ENCODE measurements at places on chromosomes 3 and 15.

DNA sequence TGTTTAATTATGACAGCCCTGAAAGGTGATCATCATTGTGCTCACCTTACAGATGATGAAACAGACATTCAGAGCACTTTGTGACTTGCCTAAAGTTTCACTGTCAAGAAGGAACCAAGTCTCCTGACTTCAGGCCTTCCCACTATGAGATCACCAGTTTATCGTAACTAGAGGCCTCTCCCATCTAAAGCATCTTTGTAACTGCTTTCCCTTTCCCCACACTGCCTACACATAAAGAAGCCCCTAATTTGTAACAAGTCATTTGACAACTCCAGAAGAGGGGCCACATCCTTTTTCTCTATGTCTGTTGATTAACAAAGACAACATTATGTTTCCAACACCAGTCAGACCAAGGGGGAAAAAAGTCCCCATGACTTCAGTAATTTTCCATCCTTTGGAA lies 1.1 kb downstream of the KLHL6 start:
- no peak for DNase-seq

DNA sequence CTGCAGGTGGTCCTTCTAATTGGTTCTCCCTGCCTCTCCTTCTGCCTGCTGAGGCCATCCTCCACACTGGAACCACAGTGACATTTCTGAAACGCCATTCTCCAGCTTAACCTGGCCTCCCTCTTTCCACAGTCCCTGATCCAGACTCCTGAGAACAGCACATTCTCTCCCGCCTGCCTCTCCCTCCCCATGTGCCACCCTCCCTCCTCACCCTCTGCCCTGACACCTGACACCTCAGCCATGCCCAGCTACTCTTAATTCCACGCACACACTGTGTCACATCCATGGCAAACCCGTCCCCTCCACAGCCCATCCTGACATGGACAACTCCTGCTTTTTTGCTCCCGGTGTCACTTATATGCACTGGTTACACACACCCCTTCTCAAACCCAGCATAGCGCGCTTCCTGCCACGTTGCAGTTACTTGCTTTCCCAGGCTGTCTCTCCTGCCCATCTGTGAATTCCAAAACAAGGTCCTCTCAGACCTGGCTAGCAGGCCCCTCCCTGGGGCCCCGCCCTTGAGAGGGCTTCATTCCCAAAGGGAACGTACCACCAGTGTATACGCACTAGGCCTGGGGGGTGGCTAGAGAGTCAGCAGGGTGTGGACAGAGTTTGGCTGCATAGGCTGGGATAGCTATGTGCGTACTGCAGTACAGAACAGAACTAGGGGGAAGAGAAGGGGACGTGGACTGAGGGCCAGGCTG lies 92.7 kb upstream of the BLM start:
- DNase-seq: peak; percentile 44

GRCh38 chr3:174431717-174432116 lies 427.4 kb upstream of the NAALADL2 start:
- no peak for DNase-seq

DNA sequence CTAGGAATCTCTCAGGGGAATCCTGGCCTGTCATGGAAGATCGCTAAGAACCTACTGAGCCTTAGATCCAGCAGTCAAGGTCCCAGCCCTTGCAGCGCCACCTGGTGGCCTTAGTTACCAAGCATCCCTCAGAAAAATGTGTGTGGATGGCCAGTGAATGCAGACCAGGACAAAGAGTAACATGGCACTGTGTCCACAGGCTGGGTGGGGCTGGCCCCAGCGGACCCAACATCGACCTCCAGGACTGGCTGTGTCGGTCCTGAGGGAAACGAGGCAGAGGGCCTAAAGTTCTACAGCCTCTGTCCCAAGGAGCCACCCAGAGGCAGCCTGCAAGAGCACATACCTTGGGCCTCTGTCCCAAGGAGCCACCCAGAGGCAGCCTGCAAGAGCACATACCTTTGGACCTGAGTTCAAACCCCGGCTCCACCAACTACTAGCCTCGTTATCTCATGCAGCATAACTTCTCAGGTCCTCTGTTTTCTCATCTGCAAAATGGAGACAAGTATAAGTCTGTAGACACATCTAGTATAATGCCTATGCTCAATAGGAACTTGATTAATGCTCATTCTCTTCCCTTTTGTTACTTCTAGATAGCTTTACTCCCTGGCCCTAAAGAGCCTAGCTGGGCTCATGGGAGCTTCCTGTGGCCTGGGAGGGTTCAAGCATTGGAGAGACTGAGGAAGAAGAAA lies 57.5 kb upstream of the HERC1 start:
- DNase-seq: peak; percentile 65

DNA sequence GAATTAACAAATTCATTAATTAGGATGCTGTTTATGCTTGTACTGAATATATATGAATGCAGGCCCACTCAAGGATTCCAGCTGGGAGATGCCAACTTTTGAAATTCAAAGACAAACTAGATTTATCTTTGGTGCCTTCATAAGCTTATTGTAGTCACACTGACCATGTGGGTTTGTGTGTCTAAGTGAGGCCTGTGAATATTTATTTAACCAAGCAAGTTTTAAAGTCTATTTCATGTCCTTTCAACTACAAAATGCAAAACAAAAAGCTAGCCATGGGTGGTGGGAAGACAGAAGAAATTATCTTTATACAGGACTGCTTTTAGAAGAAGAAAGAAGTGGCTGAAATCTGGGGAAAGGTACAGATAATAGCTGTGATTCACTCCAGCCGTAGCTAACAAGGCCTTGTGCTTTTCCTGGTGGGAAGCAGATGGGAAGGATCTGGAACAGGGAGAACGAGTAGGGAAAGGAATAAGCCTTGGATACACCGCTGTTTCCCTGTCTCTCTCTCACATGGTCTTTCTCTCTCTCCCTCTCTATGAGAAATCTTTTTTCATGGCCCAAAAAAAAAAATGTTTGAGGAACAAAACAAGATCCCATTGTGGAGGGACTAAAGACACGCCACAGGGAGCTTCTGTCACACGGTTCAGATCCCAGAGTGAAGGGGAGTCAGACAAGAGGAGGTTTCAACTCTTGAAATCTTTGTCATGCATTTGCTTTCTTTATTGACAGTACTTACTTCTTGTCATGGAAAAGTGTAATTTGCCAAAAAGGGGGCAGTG lies 225.5 kb downstream of the RORA start:
- DNase-seq: no peak

GRCh38 chr15:32878342-32878741 lies 160.5 kb downstream of the GREM1 start:
- no peak for DNase-seq

DNA sequence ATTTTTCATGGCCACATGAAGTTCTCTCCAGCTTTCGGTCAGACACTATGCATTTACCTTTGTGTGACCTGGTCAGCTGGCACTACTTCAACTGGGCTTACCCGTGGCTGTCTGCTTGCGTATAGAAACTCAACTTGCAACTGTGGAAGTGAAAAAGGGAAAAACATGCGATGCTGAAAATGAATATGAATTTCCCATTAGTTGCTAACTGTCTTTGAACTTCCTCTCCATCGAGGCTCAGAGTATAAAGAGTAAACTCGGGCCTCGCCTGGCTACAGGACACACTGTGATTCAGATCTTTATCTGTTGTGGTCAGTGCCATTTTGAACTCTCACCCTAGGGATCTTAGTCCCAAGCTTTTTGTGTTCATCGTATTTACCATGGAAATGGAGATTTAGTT lies 26.8 kb downstream of the NFKBIZ start:
- no peak for DNase-seq

DNA sequence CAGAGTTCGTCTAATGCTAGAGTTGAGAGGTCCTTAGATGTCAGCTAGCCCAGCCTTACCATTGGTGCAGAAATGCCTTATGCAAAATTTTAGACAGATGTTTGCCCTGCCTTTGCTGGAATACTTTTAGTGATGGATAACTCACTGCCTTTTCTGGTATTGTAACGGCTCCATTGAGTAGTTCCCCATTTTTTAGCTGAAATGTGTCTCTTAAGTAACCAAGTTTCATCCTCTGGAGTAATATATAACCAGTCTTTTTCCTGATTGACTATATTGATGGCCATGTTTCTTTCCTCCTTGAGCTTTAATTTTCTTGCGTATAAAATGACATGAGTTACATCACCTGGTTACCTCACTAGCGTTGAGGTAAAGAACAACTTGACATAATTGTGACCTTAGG lies 45.0 kb downstream of the SNRK start:
- no peak for DNase-seq

DNA sequence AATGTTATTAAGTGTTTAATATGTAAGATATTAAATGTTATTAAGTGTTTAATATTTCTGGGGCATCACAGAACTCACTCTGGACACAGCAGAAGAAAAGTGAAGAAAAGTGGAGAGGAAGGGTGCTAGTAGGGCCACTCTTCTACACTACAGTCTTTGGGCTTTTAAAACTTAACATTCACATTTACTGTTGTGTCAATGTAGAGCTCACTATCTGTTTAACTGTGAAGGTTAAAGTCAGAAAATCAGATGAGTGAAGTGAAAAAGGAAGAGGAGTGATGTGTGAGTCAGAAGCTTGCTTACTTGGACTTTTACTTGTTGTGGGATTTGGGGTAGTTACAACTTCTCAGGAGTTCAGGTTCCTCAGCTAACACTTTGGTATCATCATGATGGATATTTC lies 145.3 kb upstream of the DNAJC19 start:
- DNase-seq: no peak

- no peak for DNase-seq
Measured at GRCh38 chr15:78365917-78366316, 25.8 kb downstream of the CRABP1 start.

DNA sequence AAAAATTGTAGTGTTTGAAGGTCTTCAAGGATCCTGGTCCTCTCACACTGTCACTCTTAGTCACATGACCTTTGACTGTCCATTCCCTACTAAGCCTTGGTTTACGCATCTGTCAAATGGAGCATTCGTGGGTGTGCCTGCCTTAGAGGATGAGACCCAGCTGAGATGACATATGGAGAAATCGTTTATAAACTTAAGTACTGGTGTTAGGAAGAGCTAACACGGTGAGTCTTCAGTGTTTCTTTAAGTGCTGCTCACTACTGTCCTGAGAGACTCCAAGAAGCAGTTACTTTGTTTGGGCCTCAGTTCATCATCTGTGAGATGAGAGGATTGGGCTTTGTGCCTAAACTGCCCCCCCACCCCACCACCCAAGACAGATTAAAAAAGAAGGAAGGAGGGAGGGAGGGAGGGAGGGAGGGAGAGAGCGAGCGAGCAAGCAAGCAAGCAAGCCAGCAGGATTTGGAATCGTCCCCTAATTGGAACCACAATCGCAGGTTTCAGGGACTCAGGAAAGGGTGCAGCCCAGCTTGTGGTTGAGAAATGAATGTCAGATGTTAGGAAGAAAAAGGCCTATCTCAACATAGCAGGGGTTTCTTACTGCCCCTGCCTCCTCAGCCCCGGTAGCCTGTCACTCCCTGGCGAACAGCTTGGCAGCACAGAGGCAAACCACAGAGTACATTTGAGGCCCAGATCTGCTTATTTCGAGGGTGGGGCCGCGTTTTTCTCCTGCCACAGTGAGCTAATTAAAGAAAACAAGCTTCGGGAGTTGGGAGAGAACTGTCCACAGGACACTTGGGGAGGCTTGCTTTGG lies 32.7 kb downstream of the SMAD3 start:
- peak; percentile 85 for DNase-seq

DNA sequence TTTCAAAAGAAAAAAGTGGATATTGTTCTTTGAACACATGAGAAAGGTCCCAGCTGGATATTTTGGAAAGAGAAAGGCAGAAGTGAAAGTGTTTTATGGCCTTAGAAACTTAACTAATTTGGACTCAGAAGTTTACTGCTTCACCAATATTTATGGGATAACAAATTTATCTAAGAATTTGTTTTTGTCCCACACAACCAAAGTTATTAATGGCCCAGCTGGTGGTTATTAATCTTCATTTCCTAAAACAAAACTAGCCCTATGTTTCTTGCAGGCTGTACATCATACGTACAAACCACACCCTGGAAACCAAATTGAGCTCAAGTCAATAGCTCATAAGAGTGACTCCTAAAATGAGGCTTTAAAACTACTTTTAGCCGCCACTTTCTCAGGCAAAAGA lies 372.9 kb upstream of the LMCD1 start:
- no peak for DNase-seq

DNA sequence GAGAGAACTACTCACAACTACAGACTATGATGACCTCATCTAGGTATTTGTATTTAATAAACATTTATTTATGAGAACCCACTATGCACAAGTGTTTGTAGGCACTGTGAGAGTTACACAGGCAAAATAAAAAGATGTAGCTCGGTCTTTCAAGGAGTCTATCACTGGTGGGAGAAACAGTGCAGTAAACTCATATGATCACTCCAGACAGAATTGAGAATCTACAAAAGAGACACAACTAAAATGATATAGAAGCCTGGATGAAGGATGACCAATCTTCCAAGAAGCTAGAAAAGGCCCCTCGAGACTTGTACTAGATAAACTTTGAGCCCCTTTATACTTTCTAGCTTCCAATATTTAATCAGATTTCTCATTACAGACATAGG lies 70.2 kb upstream of the ZBTB20 start:
- no peak for DNase-seq

GRCh38 chr3:170806141-170806540 lies 63.9 kb downstream of the RPL22L1 start:
- no peak for DNase-seq

GRCh38 chr3:152405915-152406802 lies 137.4 kb downstream of the MBNL1 start:
- DNase-seq: no peak

GRCh38 chr15:90082140-90082715 lies 20.0 kb downstream of the IDH2 start:
- DNase-seq: no peak

DNA sequence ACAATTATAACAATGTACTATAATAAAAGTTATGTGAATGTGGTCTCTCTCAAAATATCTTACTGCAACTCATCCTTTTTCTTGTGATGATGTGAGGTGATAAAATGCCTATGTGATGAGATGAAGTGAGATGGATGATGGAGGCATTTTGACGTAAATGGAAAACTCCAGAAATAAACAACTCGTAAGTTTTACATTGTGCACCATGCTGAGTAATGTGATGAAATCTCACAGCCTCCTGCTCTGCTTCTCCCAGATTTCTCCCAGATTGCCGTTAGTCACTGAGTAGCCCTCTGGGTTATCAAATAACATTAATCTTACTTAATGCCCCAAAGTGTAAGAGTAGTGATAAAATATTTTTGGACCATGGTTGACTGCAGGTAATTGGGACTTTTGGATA lies 64.8 kb upstream of the SLCO2A1 start:
- no peak for DNase-seq

DNA sequence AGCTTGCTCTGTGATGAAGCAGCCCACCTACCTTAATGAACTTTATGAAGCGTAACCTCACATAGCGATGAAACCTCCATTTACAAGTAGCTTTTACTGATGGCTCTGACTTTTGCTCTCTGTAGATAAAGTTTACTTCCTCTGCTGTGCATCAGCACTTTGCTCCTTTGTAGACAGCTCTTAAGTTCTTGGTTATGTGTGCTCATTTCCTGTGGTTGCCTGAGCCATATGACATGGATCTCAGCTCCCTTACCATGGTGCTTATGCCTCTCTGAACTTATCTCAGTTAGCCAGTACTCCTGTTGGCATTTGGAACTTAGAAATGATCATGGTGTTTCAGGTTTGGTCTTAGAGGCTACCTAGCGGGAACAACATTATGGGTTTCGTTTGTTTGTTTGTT lies 7.8 kb downstream of the MFSD1 start:
- no peak for DNase-seq

Data from right hindlimb (tissue), 1 donor.